Kidney tubule cell (primary cell): ENCODE measurements at places on chromosomes 4 and X.
A peak's percentile ranks its signal among the peaks of the same experiment; 100 is the strongest.

- no peak for DNase-seq
Measured at GRCh38 chr4:181618896-181619295, 624.3 kb upstream of the TENM3 start.

DNA sequence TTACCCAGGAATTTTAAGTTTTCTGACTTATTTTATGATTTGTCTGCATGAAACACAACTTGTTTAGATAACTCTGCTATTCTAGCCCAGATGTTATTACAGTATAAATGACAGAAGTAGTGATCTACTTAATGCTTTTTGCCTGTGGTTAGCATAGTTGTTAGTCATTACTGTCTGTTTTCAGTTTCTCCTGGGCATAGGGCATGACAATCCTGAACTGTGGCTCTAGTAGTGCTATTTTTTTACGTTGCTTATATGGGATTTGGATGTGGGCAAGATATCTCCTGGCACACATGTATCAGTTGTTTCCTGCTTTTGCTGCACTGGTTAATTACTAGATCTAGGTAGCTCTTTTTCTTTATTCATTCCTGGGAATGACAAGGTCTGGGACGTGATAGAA lies 1005.8 kb downstream of the PCDH18 start:
- peak; percentile 38 for DNase-seq

DNA sequence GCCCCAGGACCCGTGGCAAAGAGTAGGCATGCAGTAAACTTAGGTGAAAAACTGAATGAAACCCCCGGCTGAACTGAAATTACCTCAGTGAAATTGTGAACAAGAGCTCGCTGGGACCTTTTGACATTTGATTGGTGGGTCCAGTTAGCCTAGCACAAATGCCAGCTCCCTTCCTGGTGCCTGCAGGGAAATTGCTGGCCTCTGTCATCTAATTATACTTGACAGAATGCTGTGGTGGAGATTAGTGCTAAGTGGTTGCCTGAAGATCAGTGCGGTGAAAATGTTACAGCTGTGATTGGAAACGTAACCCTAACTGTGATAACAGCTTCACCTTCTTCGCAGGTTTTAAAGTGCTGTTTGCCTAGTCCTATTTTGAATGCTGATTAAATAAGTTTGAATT lies 43.0 kb downstream of the ADD1 start:
- no peak for DNase-seq

- DNase-seq = peak; percentile 52
Measured at GRCh38 chr4:67087897-67088296, 457.4 kb downstream of the CENPC start.

GRCh38 chr4:740656-741282 lies 35.1 kb downstream of the PCGF3 start:
- no peak for DNase-seq

- no peak for DNase-seq
Measured at GRCh38 chr4:7785017-7785416, 154.6 kb downstream of the AFAP1 start.

GRCh38 chr4:105900541-105900940 lies 5.3 kb downstream of the NPNT start:
- peak; percentile 40 for DNase-seq

DNA sequence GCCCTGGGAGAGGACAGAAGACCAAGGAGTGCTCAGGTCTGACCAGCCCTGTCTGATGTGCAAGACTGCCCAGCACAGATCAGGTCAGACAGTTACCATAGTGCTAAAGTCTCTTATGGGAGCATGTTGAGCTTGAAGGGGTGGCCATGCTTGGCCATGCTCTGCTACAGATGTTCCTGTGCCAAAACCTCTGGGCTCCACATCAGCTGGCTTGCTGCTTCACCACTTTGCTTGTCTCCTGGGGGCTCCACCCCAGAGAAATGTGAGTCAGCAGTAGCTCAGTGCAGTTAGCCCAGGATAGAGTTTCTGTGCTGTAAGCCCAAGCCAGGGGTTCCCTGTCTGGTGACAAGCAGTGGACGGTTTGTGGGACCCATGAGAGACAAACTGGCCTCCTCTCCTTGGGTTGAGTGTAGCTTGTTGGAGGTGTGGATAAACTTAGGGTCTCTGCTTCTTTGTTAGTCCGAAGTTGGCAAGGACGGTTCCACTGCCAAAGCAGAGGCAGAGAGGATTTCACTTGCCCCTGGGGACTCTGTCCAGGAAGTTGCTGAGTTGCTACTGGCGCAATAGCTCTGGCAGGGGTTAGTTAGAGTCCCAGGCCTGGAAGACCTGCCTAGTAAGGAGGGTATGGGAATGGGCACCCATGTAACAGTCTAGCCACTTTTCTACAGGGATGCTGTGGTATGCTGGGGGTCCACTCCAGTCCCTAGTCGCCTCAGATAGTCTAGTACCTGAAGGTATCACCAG lies 8.7 kb upstream of the TMSB15C start:
- DNase-seq = no peak

DNA sequence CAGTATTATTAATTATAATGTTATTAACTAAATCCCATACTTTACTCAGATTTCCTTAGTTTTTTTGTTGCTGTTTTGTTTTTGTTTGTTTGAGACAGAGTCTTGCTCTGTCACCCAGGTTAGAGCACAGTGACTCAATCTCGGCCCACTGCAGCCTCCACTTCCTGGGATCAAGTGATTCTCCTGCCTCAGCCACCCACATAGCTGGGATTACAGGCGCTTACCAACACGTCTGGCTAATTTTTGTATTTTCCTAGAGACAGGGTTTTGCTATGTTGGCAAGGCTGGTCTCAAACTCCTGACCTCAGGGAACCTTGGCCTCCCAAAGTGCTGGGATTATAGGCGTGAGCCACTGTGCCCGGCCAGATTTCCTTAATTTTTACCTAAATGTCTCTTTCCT lies 72.2 kb downstream of the ANAPC4 start:
- DNase-seq = peak; percentile 51

- peak; percentile 47 for DNase-seq
Measured at GRCh38 chr4:153651587-153651986, 32.5 kb upstream of the TLR2 start.

GRCh38 chr4:136476753-136477152 lies 1055.5 kb downstream of the PCDH18 start:
- no peak for DNase-seq

DNA sequence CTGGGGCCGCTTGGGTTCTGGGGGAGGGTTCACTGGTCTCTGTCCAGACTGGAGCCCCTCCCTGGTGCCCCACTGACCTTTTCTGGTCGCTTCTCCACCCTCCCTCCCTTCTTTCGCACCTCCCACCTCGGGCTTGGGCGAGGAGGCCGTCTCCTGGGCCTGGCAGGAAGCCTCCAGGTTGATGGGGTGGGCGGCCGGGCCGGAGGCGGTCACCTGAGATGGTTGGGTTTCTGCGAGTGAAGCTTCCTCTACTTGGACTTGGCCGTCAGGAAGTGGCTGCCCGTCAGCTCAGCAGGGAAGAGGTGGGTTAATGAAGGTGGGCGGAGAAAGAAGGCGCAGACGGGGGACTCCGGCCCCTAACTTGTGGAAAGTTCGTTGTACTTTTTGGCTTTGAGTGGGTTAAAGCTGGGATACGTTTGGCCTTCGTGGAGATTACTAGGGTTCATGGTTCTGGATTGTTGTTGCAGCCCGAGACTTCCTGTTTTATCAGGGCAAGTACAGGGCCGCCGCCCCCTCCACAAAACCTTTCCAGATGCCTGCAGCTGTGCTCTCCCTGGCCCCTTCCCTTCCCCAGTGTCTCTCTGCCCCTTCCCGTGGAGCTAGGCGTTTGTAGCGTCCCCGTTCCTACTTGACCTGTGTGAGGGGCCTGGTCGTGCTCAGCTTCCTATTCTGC lies 1.2 kb downstream of the AKAP17A start:
- peak; percentile 58 for DNase-seq

GRCh38 chrX:124338733-124339514 lies 6.5 kb downstream of the TEX13D start:
- no peak for DNase-seq

- DNase-seq = no peak
Measured at GRCh38 chr4:128289523-128290158, 2.0 kb upstream of the PGRMC2 start.

DNA sequence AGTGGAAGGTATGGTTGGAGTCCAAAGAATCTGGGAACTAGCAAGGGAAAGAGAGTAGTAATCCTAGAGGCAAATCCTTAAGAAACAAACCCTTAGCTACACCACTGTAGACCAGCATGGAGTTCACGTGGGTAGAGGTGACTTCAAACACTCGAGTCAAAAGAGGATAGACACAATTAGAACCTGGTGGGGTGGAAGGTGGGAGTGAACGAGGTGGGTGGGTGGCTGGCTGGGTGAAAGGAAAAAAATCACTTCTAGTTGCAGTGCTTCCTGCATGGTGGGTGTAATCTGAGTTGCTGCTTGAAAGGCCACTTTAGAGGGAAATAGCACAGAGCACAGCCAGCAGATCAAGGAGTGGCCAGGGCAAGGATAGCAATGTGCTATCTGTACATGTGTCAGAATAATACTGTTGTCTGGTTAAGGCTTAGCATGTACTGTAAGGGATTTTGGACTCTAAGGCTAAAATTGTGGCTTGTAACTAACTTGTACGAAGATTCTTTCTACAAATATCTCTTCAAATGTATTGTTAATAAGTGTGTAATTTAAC lies 356.2 kb downstream of the GRIA2 start:
- DNase-seq = no peak

DNA sequence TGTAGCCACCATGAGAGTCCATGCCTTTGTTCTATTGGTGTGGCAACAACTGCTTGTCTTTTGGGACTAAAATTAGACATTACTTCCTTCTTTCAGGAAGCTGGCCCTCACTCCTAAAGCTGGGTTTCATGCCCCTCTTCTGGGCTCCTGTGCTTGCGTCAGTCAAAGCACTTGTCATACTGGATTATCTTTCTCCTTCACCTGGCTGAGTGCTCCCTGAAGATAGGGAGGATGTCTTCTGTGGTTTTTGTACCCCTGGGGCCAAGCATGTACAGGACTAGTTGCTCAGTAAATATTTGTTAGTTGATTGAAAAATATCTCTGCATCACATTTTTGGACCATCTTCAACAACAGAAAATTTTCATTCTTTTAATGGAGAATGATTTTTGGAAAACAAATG lies 26.1 kb upstream of the LONRF3 start:
- no peak for DNase-seq

DNA sequence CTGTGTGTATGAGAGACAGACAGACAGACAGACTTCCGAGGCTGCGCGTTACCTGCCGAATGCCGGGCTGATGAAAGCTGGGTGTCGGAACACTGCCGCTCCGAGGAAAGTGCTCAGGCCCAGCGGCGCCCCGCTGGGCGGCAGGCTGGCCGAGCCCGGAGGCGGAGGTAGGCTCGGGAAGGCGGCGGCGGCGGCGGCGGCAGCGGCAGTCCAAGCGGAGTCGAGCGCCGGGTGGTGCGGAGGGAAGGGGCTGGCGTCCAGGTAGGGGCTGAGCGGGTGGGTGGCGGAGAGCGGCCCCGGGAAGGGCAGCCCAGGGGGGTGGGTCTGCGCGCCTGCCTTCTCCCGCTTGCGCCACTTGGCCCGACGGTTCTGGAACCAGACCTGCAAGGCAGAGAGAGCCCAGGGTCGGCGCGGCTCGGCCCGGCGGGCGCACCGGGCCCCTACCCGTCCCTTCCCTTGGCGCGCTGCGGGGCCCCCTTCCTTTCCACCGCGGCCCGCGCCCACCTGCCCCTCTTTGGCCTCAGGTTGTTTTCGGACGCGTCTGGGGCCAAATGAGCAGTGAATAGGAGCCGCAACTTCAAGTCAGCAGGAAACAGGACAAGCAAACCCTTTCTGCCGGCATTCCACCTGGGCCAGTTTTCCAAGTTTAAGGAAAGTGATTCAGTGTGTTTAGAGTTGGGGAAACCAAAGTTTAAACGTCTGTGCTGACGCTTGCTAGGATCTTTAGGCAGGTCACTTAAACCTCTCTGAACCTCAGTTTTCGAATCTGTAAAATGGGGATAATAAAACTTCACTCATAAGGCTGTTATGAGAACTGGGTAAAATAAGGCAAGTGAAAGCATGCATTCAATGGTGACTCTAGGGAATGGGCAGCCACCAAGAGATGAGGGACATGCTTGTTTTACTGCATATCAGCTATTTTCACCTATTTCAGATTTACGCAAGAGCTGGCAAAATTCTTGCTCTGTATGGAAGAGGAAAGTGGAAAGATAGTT lies 8.4 kb downstream of the ARX start:
- peak; percentile 7 for DNase-seq
